NCI-H1092 treated with DMSO at 0.1 percent for 48 hours (cell line): ENCODE measurements at places on chromosomes 1 and 21.

- peak; percentile 93 for DNase-seq
Measured at GRCh38 chr1:8706995-8707396, 110.4 kb downstream of the RERE start.

DNA sequence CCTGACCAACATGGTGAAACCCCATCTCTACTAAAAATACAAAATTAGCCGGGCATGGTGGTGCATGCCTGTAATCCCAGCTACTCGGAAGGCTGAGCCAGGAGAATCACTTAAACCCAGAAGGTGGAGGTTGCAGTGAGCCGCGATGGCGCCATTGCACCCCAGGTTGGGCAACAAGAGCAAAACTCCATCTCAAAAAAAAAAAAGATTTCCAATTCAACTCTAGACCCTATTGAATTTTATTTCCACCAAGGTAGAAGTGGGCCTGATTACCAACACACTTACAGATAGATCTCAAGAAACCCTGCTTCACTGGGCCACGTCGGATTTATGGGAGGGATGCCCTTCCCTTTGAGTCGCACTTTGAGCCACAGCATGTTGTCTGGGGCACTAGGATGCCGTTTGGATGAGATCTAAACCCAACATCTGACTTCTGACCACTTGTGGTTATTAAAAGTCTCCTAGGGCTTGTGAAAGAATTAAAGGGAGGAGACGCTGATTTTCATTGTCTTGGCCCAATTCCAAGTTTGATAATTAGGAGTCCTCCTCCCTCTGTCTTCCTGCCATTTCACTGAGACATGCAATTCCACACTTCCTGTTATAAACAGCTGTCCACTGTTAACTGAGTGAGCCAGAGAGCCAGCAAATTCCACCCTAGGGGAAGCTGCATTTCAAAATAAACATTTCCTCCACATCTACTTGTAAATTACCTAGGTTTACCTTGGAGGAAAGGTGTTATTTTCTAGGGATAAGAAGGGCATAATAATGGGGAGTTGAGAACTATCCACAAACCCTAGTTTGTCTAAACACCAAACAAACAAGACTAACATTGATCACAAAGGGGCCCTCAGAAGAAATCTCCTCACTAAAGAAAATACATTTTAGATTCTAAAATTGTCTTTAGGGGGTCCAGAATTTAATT lies 5.2 kb upstream of the RERE start:
- peak; percentile 90 for DNase-seq

GRCh38 chr1:203662360-203662759 lies 35.7 kb downstream of the ATP2B4 start:
- no peak for DNase-seq

- no peak for DNase-seq
Measured at GRCh38 chr1:197920067-197920396, 2.9 kb downstream of the LHX9 start.

GRCh38 chr21:33816174-33816573 lies 99.4 kb downstream of the ATP5PO start:
- DNase-seq, result no peak

- DNase-seq, result no peak
Measured at GRCh38 chr1:31366796-31367195, 6.1 kb downstream of the FABP3 start.

GRCh38 chr1:192904438-192904895 lies 95.6 kb downstream of the RGS2 start:
- no peak for DNase-seq

- DNase-seq, result no peak
Measured at GRCh38 chr1:6151291-6151822, 28.8 kb downstream of the CHD5 start.

DNA sequence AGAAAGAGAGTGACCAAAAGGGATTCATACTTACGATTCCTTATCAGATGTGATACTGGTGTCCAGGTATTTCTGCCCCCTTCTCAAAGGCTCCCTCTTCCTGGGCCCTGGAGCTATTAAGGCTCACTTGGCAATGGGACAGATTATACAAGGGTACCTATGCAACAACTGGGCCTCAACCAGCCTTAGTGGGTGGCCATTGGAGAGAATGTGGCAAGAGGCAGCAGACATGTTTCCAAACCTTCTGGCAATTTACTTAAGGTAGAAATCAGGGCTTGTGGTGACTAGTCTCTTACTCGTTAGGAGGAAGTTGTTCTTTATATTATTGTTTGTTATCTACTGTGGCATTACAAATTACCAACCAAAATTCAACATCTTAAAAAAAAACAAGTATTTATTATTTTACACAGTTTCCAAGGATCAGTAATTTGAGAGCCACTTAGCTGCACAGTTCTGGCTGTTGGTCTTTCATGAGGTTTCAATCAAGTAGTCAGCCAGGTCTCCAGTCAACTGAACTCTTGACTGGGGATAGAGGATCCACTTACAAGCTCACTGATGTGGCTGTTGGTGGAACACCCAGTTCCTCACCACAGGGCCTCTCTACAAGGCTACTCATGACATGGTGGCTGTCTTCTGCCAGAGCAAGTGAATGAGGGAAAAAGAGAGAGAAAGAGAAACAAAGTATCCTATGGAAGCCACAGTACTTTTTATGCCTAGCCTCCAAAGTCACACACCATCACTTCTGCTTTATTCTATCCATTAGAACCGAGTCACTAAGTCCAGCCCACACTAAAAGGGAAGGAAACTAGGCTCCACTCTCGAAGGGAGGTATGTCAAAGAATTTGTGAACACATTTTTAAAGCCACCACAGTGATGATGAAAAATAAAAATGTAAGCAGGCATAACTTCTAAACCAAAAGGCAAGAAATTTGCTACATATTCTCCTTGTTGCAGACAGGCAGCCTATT lies 10.7 kb downstream of the ZNF648 start:
- DNase-seq, result no peak

DNA sequence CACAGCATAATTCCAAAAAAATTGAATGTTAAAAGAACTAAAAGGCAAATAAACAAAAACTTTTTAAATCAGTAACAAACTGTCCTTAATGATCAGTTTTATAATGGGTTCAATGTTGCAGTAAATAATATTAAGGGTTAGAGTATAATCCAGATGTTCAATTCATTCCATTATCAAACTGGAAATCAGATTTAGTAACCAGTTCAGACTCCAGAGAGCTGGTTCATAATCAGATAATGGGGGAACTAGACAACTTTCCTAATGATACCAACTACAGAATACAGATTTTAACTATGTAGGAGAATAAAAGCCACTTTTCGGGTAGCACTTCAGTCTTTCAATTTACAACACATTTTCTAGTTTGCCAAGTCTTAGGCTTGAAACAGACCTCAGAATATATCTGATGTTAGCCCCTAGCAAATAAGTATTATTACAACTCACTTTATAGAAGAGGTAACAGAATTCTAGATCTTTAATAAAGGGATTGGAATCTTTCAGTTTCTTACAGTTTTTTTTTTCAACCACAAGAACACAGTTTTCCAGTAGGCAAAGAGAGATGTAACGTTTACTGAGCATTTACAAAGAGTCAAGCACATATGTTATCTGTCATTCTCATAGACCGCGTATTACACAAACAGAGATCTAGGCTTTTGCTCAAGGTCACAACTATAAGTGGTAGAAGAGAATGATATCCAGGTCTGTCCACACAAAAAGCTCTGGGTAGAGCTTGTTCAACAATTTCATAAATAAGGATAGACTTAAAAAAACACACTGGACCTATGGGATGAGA lies 1.9 kb upstream of the DCAF6 start:
- no peak for DNase-seq

DNA sequence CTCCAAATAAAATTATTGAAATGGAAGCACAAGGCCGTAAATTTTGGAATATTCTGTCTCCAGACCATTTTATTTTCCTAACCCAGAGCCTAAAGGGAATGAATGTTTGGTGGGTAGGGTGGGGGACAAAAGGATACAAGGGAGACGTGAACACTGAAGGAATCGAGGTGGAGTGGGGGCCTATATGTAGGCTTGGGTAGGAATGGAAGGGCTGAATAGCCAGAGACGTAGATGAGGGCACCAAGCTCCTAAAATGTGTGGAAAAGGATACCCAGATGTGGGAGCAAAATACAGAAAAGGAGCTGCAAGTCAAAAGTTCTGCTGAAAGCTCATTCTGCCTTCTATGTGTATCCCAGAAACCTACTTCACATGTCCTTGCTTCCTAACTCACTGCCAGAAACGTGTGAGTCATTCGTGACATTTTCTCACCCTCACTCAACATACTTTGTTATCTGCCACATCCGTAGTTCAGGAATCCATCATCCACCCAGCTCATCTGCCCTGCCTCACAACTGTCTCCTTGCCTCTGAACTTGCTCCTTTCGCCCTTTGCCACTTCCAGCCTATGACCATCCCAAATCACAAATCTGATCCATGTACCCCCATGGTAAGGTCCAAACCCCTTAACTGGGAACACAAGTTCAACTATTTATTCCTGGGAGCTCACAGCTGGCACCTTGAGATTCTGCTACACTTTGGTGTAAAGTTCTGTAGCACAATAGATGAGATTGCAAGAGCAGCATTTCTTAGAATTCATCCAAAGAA lies 84.1 kb upstream of the PRDX6 start:
- no peak for DNase-seq

DNA sequence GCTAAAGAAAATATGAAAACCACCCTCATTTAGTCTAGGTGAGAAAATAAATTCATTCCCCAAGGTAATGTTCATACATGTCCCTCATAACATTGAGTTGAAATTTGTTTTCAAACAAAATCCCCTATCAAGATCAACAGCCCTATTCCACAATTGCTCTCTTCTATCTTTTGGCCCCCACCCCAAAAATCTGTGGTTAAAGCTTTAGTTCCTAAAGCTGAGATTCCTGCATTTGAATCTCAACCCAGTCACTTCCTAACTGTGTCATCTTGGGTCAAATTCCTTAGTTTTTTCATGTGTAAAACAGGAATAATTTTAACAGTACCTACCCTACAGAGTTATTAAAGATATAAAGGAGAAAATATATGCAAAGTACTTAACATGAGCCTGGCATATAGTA lies 22.0 kb downstream of the KIAA0319L start:
- no peak for DNase-seq

DNA sequence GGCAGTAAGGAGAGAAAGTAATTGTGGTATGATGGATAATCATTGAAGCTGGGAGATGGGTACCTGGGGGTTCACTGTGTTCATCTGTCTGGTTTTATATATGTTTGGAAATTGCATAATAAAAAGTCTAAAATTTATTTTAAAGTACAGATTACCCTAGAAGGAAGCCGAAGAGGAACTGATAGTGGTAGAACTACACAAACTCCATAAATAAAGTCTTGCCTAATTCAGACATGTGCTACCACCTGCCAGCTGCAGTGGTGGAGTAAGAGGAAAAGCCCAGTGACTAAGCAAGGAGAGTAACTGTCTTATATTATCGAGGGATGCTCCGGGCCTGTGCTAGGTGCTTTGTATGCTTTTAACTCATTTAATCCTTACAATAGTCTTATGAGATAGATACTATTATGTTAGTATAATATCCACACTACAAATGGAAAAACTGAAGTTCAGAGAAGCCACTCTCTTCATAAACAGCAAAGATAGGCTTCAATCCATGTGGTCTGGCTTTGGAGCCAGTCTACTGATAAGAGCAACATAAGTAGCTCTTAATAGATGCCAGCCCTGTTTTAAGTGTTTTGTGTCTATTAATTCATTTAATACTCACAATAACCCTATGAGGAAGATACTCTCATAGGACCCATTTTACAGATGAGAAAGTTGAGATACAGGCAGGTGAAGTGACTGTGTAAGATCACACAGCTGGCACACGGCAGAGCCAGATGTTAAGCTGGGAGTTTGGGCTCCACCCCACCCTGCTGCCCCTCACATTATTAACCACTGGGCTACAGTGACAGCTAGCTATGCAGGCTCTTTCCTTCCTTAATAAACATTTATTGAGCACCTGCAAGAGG lies 56.8 kb upstream of the HNRNPU start:
- DNase-seq, result no peak

DNA sequence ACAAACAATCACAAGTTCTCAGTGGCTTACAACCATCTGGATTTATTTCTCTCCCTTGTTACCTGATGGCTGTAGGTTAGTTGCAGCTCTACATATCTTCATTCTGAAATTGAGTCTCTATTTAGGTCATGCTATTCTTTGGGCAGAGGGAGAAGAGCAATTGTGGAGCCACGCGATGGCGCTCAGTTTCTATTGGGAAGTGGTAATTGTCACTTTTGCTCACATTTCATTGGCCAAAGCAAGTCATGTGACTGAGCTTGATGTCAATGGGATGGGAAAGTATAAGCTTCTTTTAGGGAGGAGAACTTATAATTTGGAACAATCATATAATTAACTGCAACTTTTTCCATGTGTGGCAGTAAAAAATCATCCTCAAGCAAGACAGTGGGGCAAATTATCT lies 166.5 kb downstream of the LMO4 start:
- DNase-seq, result no peak

DNA sequence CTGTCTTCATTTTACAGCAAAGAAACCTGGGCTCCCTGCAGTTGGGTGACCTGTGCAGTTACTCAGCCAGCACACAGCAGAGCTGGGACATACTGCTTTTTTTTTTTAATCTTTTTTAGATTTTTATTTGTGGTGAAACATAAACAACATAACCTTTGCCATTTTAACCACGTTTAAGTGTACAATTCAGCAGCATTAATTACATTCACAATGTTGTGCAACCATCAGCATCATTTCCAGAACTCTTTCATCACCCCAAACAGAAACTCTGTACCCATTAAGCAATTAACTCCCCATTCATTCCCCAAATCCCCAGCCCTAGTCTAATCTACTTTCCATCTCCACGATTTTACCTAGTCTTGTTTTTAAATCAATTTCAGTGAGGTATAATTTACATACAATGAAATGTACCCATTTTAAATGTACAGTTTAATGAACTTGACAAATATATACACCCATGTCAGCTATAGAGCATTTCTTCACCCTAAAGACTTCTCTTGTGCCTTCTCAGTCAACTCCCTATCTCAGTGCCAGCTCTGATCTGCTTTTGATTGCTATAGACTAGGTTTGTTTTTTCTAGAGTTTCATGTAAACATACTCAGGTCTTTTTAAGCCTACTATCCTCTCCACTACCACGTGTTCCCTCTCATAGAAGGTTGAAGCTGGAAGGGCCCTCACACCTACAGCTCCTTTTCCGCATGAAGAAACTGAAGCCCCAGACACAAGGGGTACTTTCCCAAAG lies 37.8 kb upstream of the C8B start:
- no peak for DNase-seq

DNA sequence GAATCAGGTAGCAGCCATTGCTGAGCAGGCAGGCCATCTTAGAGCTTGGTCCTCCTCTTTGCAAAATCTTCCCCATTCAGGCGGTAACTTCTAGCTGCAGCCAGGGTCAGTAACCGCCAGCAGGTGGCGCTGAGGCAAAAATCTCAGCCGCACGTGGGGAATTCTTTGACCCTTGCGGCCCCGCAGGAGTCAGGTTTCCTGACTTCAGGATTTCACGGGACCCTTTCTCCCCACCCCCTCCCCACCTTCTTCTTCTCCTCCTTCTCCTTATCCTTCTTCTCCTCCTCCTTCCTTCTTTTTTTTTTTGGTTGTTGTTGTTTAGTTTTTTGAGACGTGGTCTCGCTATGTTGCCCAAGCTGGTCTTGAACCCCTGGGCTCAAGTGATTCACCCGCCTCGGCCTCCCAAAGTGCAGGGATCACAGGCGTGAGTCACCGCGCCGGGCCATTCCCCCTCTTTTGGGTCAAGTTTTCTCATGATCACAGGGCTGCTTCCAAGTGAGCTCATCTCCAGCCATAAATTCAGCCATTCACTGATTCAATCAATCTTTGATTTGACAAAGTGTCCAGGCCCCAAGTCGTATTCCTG lies 33.4 kb upstream of the TENT5B start:
- DNase-seq, result peak; percentile 39
